ENCODE measurements at places on chromosomes 4 and X. TPM values are rescaled to one million over a fixed set of nuclear protein-coding genes. Genes with fewer than 3 reads are reported as not detected.

- no peak for DNase-seq
Measured at GRCh38 chr4:160009656-160010493, 907.0 kb downstream of the RAPGEF2 start.

Gene USP17L18
- not detected for total RNA-seq

Gene SOWAHB
- not detected for total RNA-seq

Gene TIGD4
- 0.35 TPM for total RNA-seq

Gene RNF150
- 0.37 TPM for total RNA-seq

Gene NSUN7
- not detected for total RNA-seq
